ENCODE measurements at places on chromosomes 1 and 21.

DNA sequence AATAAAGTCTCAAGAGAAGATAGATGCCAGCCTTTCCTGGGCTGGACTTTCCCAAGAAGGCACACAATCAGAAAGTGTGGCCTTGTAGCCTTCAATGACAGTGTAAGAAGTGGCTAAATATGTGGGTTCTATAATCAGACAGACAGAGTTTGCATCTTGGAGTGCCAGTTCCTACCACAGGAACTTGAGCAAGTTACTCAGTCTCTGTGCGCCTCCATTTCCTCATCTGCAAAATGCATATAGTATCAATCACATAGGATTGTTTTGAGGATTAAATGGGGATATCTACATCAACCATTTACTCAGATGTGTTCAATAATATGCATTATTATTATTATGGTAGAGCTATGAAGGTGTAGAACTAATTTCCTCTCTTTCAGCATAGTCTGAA, 176.8 kb upstream of the PTBP2 start:
- no peak for DNase-seq

- no peak for DNase-seq
Observed at GRCh38 chr1:167434306-167434705, 84.0 kb downstream of the CD247 start.

- DNase-seq: no peak
Observed at GRCh38 chr1:117843791-117844190, 85.6 kb downstream of the GDAP2 start.

GRCh38 chr1:162085991-162086390, 16.5 kb downstream of the NOS1AP start:
- DNase-seq: no peak

- DNase-seq: peak; percentile 26
Observed at GRCh38 chr1:174005032-174005431, 17.1 kb downstream of the RC3H1 start.

GRCh38 chr1:119186471-119186870, 46.0 kb upstream of the WARS2 start:
- no peak for DNase-seq

DNA sequence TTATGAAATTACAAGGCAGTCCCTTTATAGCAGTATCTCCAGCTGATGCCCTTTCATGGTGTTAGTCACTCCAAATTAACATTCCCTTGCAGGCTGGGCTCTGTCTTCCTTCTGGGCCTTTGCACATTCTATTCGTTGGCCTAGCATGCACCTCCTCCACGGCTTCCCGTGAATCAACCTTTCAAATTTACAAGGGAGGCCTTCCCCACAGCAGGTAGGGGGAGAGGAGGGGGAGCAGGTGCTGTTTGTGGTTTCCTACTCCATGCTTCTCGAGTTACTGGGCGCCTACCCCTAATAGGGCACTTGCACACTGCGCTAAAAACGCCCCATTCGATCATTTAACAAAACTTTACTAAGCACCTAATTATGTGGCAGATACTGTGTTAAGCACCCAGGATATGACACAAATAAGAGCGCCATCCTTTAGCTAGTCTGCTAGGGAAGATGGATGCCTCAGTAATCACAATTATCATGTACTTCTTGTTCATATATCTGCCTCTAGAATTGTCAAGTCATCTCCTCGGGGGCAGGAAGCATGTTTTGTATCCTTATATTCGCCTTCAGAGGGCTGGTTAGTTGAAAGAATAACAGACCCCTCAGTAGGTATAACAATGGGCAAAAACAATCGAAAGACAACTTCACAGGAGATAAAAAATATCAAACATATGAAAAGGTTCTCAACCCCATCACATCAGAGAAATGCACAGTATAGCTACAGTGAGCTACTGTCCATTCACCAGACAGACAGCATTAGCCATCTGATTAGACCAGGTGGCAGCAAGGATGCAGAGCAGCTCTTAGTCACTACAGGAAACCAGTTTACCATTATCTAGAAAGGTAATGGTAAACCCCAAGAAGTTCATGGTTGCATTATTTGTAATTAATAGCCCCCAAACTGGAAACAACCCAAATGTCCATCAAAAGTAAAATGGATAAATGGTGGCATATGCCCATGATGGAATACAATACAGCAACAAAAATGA, 1.7 kb upstream of the ADAR start:
- no peak for DNase-seq

- DNase-seq: no peak
Observed at GRCh38 chr1:54685335-54685905, 30.2 kb upstream of the TTC4 start.

DNA sequence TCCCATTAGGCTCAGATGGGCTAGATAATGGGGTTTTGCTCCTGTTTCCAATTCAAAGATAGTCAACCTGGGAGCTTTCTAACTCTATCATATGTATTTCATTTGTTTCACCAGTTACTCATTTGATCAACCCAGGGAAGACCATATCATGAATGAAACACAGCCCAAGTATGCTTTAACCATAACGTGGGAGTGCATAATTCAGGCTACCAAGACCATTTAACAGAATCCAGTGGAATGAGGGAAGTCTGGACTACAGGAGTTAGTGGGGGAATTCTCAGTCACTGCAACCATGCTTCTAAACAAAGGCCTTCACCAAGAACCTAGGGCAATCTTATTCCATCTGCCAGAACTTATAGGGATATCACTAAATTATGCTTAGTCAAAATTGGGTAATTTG, 15.0 kb upstream of the SLC16A1 start:
- DNase-seq: no peak

- no peak for DNase-seq
Observed at GRCh38 chr1:77063118-77063517, 156.1 kb downstream of the PIGK start.

DNA sequence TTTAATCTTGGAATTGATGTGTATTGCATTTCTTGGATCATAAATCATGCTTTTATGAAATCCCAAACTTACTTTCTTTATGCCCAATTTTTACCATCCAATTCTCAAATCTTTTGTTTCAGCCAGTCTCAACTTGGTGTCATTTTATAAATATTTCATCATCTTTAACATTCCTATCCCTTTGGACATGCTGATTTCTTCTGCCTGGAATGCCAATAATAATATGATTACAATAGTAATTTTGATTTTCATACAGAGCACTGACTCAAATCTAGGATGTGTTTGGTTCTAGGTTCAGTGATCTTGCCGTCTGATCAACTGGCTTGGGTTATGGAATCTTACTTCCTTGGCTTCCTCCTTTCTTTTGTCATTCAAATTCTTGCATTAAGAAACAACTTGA, 12.8 kb downstream of the RRP15 start:
- DNase-seq: no peak

DNA sequence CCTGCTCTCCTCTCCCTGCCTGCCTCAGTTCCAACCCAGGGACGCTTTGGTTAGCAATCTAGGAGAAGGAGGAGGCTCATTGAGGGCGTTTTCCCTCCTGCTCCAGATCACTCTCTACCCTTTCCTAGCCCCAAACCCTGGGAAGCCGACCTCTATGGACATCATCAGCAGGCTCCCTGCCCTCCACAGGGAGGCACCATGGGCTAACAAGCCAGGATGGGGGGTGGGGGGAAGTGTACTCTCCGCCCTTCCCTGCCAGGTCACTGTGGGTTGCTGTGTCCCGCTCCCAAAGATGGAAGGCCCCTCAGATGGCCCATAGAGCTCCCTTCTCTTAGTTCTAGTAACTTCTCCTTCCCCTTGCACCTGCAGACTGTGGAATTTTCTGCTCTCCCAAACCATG, 35.7 kb downstream of the KCND3 start:
- DNase-seq: no peak

DNA sequence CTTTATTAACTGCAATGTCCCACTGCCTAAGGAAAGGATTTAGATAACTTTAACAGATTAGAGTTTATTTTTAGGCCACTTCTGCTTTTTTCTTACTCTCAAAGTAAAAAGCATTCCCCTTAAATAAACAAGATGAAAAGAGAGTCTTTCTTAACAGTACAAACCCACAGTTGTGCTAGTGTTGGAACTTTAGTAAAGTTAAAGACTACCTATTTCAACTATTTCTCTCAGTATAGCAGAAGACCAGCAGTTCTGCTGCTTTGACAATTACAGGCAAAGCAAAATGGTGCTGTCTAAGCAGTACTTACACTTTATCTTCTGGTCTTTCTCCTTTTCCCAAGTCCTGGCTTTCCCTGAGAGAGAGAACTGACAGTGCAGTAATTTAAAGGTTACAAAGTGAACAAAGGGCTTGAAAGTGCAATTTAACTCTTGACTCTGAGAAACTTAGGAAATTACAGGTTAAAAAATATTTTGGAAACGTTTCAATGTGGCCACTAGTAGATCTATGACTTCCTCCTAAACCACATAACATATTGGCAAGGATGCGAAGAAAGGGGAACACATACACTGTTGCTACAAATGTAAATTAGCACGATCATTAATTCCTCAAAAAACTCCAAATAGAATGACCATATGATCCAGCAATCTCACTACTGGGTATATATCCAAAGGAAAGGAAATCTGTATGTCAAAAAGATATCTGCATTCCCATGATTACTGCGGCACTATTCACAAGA, 135.4 kb upstream of the POGK start:
- DNase-seq: no peak

GRCh38 chr1:100440075-100440809, 87.9 kb downstream of the CDC14A start:
- DNase-seq: no peak

DNA sequence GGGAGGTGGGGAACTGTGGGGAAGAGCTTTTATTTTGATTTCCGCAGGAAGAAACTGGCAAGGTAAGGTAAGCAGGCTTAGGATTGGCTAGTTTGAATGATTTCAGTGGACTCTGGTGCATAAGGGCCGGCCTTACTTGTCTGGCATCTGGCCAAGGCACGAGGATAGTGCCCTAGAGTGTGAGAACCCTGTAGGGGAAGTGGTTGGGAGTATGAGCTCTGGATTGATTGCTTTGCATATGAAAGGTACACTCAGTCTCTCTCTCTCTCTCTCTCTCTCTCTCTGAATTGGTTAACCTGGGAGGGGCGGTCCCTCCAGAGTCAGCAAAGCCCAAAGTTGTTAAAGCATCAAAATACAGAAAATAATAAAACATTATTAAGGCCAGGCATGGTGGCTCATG, 463.0 kb downstream of the SIPA1L2 start:
- DNase-seq: no peak

- DNase-seq: no peak
Observed at GRCh38 chr1:234149217-234149616, 224.0 kb upstream of the COA6 start.

GRCh38 chr1:8051650-8052049, 25.5 kb upstream of the ERRFI1 start:
- DNase-seq: no peak

- DNase-seq: no peak
Observed at GRCh38 chr1:206508956-206509355, 1.6 kb downstream of the RASSF5 start.

GRCh38 chr1:164772635-164773034, 213.7 kb downstream of the PBX1 start:
- no peak for DNase-seq

DNA sequence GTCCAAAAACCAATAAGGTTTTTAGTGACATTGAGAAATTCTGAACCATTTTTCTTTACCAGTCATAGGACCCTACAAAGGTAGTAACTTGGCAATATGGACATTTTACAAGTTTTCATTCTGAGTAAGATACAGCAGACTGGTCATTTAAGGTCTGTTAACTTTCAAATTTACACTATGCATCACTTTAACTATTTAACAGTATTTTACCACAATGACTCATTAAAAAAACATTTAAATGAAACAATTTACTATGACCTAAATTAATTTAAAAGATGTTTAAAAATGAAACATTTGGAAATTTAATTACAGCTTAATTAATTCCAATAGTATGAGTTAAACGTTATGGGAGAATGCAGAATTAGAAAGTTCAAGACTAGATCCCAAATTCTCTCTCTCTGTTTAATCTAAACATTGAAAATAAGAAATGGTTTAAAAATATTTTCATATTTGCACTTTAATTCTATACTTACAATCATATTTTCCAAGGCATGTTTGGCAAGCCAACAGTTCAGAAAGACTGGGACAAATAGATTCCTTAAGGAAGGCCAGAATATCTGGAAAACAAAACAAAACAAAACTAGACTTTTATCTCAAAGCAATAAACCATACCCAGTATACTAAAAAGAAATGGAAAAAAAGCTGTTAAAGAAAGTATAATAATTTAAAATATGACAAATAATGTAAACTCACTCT, 140.9 kb downstream of the KCNT2 start:
- DNase-seq: no peak

GRCh38 chr1:183023601-183024316, 539 bp downstream of the LAMC1 start:
- DNase-seq: peak; percentile 44

GRCh38 chr21:43767984-43768867, 7.9 kb downstream of the CSTB start:
- no peak for DNase-seq

GRCh38 chr1:161790587-161791317, 24.6 kb downstream of the ATF6 start:
- no peak for DNase-seq

DNA sequence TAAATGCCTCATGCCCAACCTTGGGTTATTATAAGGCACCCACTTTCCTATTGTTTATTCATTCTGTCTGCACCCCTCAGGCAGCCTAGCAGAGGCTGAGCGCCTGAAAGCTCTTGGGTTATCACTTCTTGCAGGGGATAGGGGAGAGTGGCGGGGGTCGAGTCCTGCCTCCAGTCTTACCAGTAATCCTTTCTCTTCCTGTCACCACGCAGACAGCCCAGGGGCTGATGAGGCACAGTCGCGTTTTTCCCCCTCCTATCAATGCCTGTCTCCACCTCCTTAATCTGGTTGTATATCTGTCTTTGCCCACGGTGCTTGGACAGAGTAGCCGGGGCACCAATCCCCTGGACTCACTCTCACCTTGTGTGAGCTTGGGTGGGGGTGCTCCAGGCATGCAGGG, 733.1 kb downstream of the MATN1 start:
- no peak for DNase-seq

DNA sequence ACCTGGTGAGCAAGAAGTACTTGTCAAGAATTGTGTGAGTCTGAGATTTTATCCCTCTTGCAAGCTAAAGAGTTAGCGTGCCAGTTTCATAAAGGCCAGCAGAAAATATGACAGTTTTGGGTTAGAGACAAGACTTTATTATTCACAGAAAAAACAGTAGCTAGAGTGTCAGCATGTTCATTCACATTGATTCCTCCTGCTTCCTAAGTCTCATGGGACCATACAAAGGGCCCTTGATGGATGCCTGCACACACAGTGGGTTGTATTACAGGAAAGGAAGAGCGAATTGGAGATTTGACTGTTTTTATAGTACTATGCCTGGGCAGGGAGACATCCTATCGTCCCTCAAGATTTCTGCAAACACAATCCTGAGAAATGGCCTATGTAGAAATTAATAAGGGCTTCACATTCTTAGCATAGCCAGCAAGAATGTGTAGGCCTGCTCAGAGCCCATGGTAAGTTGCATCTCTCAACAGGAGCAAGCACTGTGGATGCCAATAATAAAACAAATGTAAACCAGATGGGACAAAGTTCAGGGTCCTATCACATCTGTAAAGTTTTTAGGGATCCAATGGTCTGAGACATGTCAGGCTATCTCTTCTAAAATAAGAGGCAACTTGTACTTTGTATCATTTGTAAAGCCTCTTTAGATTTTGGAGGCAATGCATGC, 4.0 kb upstream of the ASPM start:
- DNase-seq: no peak
